Type B pancreatic cell (in vitro differentiated cells): ENCODE measurements at places on chromosomes 13 and 19. TPM values are rescaled to one million over a fixed set of nuclear protein-coding genes. Genes with fewer than 3 reads are reported as not detected.

DNA sequence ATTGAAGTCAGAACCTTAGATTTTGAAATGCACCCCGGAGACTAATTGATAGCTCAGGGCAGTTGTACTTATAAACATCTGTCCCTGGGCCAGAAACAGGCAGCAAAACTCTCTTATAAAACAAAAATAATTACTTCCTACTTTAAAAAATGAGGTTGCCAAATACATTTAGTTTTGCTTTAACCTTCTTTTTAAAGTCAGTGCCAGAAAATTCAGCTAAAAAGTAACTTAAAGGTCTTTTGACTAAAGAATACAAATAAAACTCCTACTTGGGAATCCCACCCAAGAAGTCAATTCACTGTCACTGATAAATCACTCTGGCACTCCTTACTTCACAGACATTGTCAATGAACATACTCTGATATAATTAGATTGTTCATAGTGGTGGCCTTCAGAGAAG lies 60.7 kb downstream of the DOCK9 start:
- H3K4me1 ChIP-seq = peaks cover 9% of the 10 kb centered on the region
- H3K4me3 ChIP-seq = no peak overlapping the region
- H3K27ac ChIP-seq = no peak overlapping the region
- no peaks in the 10 kb centered on the region for H3K27me3 ChIP-seq

GRCh38 chr13:112668924-112669323 lies 20.9 kb upstream of the ATP11A start:
- peaks cover 11% of the 10 kb centered on the region for H3K4me1 ChIP-seq
- DNase-seq = no peak
- no peak overlapping the region for H3K4me3 ChIP-seq
- no peaks in the 10 kb centered on the region for H3K36me3 ChIP-seq

DNA sequence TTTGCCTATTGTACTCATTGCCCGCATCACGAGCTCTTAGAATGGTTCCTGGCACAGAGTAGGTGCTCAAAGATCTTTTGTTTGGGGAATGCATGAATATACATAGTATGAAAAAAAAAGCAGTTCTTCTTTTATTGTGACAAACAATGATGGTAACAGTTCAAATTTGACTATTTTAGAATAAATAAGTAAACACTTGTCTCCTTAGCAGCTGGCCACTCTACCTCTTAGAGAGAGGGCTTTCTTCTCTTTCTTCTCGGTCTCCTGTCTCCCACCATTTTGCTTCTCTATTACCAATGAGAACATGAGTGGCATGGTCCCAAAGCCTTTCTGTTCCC lies 639 bp upstream of the SLAIN1 start:
- H3K27me3 ChIP-seq = peaks cover 44% of the 10 kb centered on the region
- peak overlapping the region; percentile 79 for H3K27ac ChIP-seq
- peaks cover 4% of the 10 kb centered on the region for H3K36me3 ChIP-seq
- peaks cover 20% of the 10 kb centered on the region for H3K4me1 ChIP-seq

- no peak overlapping the region for H3K27ac ChIP-seq
- H3K36me3 ChIP-seq = peaks cover 29% of the 10 kb centered on the region
- DNase-seq = no peak
- peaks cover 9% of the 10 kb centered on the region for H3K4me1 ChIP-seq
- no peaks in the 10 kb centered on the region for H3K27me3 ChIP-seq
Measured at GRCh38 chr13:41944229-41944628, 16.7 kb downstream of the VWA8 start.

- peaks cover 13% of the 10 kb centered on the region for H3K4me1 ChIP-seq
- no peak overlapping the region for H3K27ac ChIP-seq
- H3K36me3 ChIP-seq = no peaks in the 10 kb centered on the region
- no peaks in the 10 kb centered on the region for H3K27me3 ChIP-seq
- no peak for DNase-seq
Measured at GRCh38 chr13:103153466-103153865, 87.2 kb upstream of the SLC10A2 start.

GRCh38 chr19:10766671-10767201 lies 48.9 kb downstream of the DNM2 start:
- no peaks in the 10 kb centered on the region for H3K27me3 ChIP-seq
- H3K4me3 ChIP-seq = no peak overlapping the region
- H3K4me1 ChIP-seq = peaks cover 7% of the 10 kb centered on the region
- DNase-seq = no peak

DNA sequence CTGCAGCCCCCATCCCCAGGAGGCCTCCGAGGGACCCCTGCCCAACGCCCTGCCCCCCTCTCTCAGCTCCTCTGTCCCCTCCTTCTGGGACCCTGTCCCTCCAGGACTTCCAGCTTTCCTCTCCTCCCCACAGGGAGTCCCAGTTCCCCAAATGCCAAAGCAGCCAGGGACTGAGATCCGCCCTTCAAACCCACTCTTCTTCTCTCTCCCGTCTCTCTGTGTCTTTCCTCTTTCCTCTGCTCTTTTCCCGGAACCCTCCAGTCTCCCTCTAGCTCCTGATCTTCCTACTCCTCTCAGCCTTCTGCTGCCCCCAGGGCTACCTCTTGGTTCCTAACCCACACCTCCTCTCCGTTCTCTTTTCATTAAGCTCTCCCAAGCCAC lies 377 bp downstream of the CA11 start:
- DNase-seq = no peak
- peak overlapping the region; percentile 97 for H3K4me3 ChIP-seq
- H3K27me3 ChIP-seq = no peaks in the 10 kb centered on the region
- peaks cover 19% of the 10 kb centered on the region for H3K4me1 ChIP-seq
- peak overlapping the region; percentile 72 for H3K27ac ChIP-seq
- no peaks in the 10 kb centered on the region for H3K36me3 ChIP-seq

GRCh38 chr13:92769046-92769445 lies 457.6 kb upstream of the GPC6 start:
- H3K27ac ChIP-seq = no peak overlapping the region
- H3K4me3 ChIP-seq = no peak overlapping the region
- no peaks in the 10 kb centered on the region for H3K4me1 ChIP-seq
- H3K36me3 ChIP-seq = no peaks in the 10 kb centered on the region
- no peak for DNase-seq

The AXL gene
- total RNA-seq = 8.8 and 20.9 TPM in 2 replicates

The SIGLEC5 gene
- total RNA-seq = not detected in 2 replicates

The PRODH2 gene
- 11.5 and 20.6 TPM in 2 replicates for total RNA-seq

- no peak for DNase-seq
- no peaks in the 10 kb centered on the region for H3K27me3 ChIP-seq
- H3K36me3 ChIP-seq = no peaks in the 10 kb centered on the region
Measured at GRCh38 chr13:110944121-110944967, 29.5 kb upstream of the ANKRD10 start.

The C13orf42 gene
- not detected in 2 replicates for total RNA-seq
